ENCODE measurements at places on chromosomes 1 and 21. TPM values are rescaled to one million over a fixed set of nuclear protein-coding genes. Genes with fewer than 3 reads are reported as not detected.

DNA sequence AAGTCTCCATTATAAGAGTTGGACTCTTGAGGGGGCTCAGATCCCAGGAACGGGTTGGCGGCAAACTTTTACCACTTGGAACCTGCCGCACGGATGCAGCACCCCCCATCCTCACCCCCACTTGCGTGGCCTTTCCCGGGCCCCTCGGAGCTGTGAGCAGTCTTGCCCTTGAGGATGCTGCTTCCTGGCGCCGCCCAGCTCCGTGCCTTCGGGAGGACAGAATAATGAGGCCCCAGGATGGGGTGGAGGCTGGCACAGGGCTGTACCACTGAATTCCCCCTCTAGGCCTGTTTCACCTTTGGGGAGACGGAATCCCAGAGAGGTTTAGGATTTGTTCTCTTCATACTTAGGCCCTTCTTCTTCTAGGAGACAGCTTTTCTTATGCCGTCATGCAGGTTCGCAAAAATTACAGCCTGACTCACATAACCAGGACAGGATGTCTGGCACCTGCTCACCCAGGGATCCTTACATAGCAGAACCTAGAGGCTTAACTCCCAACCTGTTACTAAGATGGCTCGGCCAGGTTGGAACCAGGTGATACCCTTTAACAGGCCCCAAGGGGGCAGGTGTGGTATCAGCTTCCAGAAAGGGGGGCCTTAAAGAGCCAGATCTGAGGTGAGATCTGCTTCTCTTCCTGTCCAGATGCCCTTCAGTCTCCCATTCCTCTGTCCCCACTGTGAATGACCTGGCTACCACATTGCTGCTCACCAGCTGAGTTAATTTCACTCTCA is 1.5 kb downstream of the TRNP1 start:
- no peak for DNase-seq

GRCh38 chr1:111733183-111733991 is 5.8 kb downstream of the INKA2 start:
- peak; percentile 70 for DNase-seq

The TMEM200B gene
- total RNA-seq, result 4.3 TPM

DNA sequence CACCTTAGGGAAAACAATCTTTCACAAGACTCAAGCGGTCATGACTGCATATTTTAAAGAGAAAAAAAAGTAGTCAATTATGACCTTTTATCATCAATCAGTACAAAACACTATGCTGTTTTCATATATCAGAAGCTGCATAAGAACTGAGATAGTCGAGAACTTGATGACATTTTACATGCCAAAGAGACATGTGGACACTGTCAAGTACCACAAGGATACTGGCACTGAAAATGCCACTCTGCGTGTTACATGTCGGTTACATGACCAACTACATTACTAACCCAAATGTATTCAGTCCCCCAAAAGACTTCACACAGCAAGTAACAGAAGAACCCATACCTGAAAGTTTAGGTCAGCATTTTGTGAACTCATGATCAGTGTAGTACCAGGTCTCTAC is 975.0 kb upstream of the ADGRL4 start:
- no peak for DNase-seq

GRCh38 chr1:109786531-109787021 is 22.9 kb upstream of the EPS8L3 start:
- DNase-seq, result peak; percentile 58

DNA sequence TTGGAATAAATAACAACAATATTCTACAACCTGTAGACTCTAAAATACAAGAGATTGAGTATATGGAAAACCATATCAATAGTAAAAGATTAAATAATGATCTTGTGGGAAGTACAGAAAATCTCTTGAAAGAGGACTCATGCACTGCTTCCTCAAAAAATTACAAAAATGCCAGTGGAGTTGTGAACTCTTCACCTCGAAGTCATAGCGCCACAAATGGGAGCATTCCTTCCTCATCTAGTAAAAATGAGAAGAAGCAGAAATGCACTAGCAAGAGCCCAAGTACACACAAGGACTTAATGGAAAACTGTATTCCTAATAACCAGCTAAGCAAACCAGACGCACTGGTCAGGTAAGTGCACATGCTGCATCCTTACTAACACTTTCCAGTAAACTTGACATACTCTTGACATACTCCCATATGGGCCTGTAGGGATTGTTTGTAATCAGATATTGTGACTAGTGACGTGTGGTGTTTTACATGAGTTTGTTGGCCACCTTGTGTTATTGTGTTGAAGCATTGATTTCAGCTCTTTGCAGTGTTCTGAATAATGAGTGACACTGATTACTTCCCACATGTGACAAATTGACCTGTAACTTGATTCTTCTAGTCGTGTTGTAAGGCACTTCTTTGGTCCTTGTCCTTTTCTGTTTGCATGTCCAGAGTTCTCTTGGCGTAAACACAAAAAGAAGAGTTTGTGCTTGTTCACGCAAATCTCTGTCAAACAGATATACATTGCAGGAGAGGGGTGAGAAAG is 28.0 kb downstream of the MACO1 start:
- DNase-seq, result no peak

- DNase-seq, result no peak
Measured at GRCh38 chr1:59897165-59897564, 29.4 kb downstream of the CYP2J2 start.

The IRF2BP2 gene
- 154 TPM for total RNA-seq

GRCh38 chr1:201756406-201756805 is 72.6 kb upstream of the IPO9 start:
- DNase-seq, result no peak

The COL16A1 gene
- total RNA-seq, result 11.8 TPM

- DNase-seq, result no peak
Measured at GRCh38 chr1:17194615-17195528, 10.1 kb upstream of the PADI1 start.

All from lower lobe of right lung (tissue), 2 donors.